ENCODE measurements at places on chromosomes 16 and 17. TPM values are rescaled to one million over a fixed set of nuclear protein-coding genes. Genes with fewer than 3 reads are reported as not detected.

GRCh38 chr16:84482001-84482891 is 22.2 kb downstream of the MEAK7 start:
- H3K27me3 ChIP-seq = no peaks in the 10 kb centered on the region
- no peak overlapping the region for H3K4me3 ChIP-seq
- no peaks in the 10 kb centered on the region for H3K4me1 ChIP-seq
- H3K36me3 ChIP-seq = peaks cover 40% of the 10 kb centered on the region

The SLFN14 gene
- not detected for polyA plus RNA-seq

GRCh38 chr17:17386094-17386800 is 83.1 kb downstream of the NT5M start:
- H3K4me3 ChIP-seq = no peak overlapping the region
- H3K27ac ChIP-seq = no peak overlapping the region
- no peak for DNase-seq
- peaks cover 15% of the 10 kb centered on the region for H3K4me1 ChIP-seq
- H3K36me3 ChIP-seq = no peaks in the 10 kb centered on the region
- H3K27me3 ChIP-seq = peaks cover 22% of the 10 kb centered on the region

The ITGAX gene
- polyA plus RNA-seq = 0.11 TPM

DNA sequence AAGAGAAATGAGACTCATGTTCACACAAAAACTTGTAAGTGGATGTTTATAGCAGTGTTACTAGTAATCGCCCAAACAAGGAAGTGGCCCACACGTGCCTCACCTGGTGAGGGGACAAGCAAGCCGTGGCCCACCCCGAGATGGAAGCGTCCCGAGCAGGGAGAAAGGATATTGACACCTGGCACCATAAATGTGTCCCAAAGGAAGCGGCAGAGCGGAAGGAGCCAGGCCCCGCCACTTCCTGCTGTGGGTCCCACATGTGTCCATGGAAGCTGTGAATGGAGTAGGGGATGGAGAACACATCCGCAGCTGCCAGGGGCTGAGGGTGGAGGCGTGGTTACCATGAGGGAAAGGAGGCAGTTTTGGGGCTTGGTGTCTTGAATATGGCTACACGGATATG is 18.9 kb downstream of the KCNJ18 start:
- H3K36me3 ChIP-seq = no peaks in the 10 kb centered on the region
- no peaks in the 10 kb centered on the region for H3K27me3 ChIP-seq
- H3K4me1 ChIP-seq = no peaks in the 10 kb centered on the region
- H3K27ac ChIP-seq = no peak overlapping the region

DNA sequence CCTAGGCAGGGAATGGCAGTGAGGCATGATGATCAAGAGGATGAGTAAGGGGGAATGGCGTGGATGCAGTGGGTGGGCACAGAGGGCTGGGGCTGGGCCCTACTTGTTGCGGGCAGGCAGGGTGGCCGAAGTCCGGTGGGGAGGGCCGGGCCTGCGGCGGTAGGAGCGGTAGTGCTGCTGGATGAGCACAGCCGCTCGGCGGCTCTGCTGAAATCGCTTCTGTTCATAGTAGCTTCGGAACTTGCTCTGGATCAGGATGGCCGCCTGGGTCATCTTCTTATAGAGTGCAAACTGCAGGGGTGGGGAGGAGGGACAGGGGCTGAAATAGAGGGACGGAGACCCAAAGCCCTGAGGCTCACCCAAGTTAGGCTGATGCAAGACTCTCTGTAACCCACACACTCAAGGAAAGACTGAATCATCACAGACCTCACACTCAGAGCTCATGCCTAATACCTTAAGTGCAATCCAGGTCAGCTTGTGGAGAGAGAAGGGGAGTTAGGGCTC is 1.5 kb upstream of the SPAG7 start:
- peaks cover 31% of the 10 kb centered on the region for H3K4me1 ChIP-seq
- no peak overlapping the region for H3K4me3 ChIP-seq
- DNase-seq = no peak
- H3K27ac ChIP-seq = peak overlapping the region; percentile 99
- H3K36me3 ChIP-seq = peaks cover 31% of the 10 kb centered on the region

- no peaks in the 10 kb centered on the region for H3K36me3 ChIP-seq
- H3K4me3 ChIP-seq = no peak overlapping the region
- H3K27me3 ChIP-seq = no peaks in the 10 kb centered on the region
- peaks cover 9% of the 10 kb centered on the region for H3K4me1 ChIP-seq
- DNase-seq = no peak
Measured at GRCh38 chr17:27346228-27346899, 52.5 kb downstream of the WSB1 start.

GRCh38 chr16:35735403-35736251 is 2276.2 kb downstream of the TP53TG3F start:
- H3K27me3 ChIP-seq = no peaks in the 10 kb centered on the region
- H3K4me3 ChIP-seq = no peak overlapping the region
- no peaks in the 10 kb centered on the region for H3K36me3 ChIP-seq
- DNase-seq = no peak
- peaks cover 17% of the 10 kb centered on the region for H3K4me1 ChIP-seq

DNA sequence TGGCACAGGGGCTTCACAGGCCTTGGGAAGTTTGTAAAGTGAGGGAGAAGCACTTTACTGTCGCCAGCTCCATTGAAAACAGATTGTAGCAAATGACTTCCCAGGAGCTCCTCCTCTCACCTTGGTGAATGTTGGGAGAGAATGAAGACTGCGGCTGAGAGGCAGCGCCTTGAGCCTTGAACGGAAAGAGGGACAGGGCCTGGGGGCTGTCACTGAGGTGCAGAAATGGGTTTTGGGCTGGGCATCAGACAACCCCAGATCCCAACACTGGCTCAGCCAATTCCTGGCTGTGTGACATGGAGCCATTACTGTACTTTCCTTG is 603 bp upstream of the MRTFB start:
- peaks cover 21% of the 10 kb centered on the region for H3K4me1 ChIP-seq
- H3K4me3 ChIP-seq = peak overlapping the region; percentile 83
- H3K27me3 ChIP-seq = no peaks in the 10 kb centered on the region

DNA sequence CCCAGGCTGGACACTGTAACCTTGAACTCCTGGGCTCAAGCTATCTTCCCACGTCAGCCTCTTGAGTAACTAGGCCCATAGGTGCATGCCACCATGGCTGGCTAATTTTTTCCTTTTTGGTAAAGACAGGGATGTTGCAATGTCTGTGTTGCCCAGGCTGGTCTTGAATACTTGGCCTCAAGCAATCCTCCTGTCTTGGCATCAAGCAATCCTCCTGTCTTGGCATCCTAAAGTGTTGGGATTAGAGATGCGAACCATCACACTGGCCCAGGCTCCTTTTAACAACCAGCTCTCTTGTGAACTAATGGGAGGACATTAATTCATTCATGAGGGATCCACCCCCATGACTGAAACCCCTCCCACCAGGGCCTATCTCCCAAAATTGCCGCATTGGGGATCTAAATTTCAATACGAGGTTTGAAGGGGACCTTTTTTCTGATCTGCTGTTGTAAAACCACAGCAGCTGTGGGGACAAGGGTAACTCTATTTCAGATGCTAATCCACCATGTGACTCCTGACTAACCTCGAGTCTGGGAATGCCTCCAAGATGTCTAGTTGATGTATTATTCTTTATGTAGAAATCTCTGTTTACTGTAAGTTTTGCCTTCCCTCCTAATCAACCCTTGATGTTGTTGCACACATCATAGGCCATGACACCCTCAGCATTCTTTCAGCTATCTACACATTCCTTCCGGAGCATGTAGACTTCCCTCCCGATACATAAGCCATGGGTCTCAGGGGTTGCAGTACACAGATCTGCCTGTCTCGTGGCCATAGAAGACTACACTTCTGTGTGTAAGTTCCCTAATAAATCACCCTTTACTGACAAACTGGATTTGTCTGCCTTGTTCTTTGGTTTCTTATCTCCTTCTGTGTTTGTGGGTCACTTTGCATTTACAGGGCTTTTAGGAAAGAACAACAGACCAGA is 37.6 kb downstream of the RNF112 start:
- H3K27ac ChIP-seq = no peak overlapping the region
- H3K4me1 ChIP-seq = peaks cover 3% of the 10 kb centered on the region
- no peak for DNase-seq
- no peaks in the 10 kb centered on the region for H3K36me3 ChIP-seq

The TRPV3 gene
- polyA plus RNA-seq = 9.4 TPM

GRCh38 chr16:48378276-48378675 is 6.9 kb downstream of the SIAH1 start:
- H3K4me1 ChIP-seq = peaks cover 22% of the 10 kb centered on the region
- no peak for DNase-seq
- no peaks in the 10 kb centered on the region for H3K27me3 ChIP-seq
- no peaks in the 10 kb centered on the region for H3K36me3 ChIP-seq
- H3K4me3 ChIP-seq = no peak overlapping the region

DNA sequence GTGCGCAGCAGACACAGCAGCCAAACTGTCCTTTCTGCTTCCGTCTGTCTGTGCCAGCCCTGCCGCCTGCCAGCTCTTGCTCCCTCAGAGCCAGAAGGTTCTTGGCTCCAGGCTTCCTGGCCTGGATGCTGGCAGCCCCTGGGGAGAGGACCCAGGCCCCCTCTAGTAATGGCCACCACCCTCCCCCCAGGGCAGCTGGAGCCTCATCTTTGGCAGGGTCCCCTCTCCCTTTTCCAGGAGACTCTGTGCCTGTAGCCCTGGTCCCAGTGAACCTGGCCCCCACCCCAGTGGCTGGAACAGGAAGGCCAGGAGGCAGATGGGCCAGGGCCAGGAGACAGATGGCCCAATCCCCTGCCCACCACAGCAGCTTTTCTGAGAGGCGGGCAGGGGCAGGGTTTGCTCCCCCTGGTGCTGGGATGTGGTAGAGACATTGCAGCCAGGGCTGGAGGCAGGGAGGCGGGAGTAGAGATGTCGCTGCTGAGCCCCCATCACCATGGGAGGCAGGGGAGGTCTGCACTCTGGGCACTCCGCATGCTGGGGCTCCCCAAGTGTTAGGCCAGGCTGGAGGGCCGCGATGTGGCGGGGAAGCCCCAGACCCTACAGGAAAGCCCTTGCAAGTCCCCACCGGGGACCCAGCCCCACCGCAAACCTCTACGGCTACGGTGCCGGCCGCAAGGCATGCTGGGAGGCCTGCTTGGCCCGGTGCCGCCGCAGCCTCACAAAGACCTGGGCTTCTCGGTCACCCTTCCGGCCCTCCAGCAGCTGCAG is 16.7 kb downstream of the UNC13D start:
- no peaks in the 10 kb centered on the region for H3K27me3 ChIP-seq
- H3K27ac ChIP-seq = no peak overlapping the region
- H3K36me3 ChIP-seq = peaks cover 3% of the 10 kb centered on the region
- no peak for DNase-seq
- H3K4me3 ChIP-seq = no peak overlapping the region

DNA sequence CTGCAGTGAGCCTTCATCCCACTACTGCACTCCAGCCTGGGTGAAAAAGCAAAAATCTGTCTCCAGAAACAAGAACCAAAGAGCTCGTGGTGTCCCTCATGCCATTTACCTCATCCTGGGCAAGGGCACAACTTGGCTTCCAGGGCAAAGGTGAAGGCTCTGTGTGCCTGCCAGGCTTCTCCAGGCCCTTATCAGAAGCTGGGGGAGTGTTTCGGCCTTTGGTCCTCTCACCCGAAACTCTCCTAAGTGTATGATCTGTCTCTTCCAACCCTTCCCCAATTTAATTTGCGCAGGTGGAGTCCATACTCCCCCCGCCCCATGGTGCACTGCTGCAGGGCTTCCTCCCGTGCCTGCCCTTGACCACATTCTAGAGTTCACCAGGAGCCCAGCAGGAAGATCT is 1.1 kb downstream of the CES2 start:
- no peak overlapping the region for H3K27ac ChIP-seq
- H3K4me3 ChIP-seq = peak overlapping the region; percentile 72
- H3K27me3 ChIP-seq = no peaks in the 10 kb centered on the region
- H3K4me1 ChIP-seq = peaks cover 18% of the 10 kb centered on the region
- peaks cover 36% of the 10 kb centered on the region for H3K36me3 ChIP-seq

DNA sequence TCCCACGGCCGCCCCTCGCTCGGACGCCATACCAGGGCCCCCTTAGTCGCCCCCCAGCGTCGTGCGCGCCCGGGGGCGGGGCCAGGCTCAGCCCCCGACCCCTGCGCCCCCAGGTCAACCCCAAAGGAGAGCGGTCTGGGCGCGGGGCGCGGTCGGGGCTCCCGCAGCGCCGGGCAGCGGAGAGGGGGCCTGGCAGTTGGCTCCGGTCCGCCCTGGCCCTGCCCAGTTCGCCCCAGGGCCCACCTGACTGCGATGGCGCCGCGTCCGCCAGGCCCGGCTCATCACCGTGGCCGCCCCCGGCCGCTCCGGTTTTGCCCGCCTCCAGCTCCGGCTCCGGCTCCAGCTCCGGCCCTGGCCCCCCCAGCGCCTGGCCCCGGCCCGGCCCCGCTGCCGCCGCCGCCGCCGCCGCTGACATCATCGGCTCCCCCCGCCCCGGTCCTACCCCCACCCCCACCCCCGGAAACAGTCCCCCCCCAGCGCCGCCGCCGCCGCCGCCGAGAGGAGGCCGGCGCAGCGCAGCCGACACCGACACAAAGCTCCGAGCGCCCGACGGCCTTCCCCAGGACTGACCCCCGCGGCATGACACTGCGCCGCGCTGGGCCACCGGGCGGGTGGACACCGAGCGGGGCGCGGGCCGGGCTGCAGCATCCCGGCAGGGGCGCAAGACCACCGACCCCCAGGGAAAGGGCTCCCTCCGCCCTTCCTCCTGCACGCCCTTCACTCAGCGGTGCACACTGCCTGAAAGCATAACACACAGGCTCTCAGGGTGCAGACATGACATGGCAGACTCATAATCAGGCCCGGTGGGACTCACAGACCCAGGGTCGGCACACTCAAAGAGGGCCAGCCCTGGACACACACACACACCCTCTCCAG is at the start of gene ZBTB4:
Gene ZBTB4, minus strand, starts transcription at position 419 of the 876 bp plus-strand sequence. CDS start 12,830 bp downstream, outside the sequence.
- no peak for DNase-seq
- peaks cover 46% of the 10 kb centered on the region for H3K4me1 ChIP-seq
- H3K27ac ChIP-seq = peak within 1 kb of the TSS; percentile 95
- peak within 1 kb of the TSS; percentile 67 for H3K4me3 ChIP-seq
- H3K36me3 ChIP-seq = no peaks in the 10 kb centered on the region

DNA sequence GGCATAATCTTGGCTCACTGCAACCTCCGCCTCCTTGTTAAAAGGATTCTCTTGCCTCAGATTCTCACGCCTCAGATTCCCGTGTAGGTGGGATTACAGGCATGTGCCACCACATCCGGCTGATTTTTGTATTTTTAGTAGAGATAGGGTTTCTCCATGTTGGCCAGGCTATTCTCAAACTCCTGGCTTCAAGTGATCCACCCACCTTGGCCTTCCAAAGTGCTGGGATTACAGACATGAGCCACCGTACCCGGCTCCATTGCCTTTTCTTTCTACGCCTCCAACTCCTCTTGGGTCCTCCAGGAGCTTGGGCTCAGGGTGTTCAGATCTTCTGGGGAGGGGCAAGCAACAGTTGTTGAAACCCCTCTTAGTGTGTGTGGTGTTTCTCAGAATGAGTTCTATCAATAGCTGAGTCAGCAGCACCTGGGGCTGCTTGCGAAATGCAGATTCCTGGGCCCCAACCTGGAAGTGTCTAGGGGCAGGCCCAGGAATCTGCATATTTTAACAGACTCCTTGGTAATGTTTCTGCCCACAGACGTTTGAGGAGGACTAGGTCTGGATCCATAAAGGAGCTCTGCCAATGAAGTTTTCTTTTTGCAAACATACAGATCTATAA is 31.4 kb downstream of the SEC14L5 start:
- DNase-seq = no peak
- no peak overlapping the region for H3K4me3 ChIP-seq
- no peaks in the 10 kb centered on the region for H3K36me3 ChIP-seq
- H3K27ac ChIP-seq = no peak overlapping the region
- no peaks in the 10 kb centered on the region for H3K4me1 ChIP-seq

The SMIM36 gene
- polyA plus RNA-seq = not detected

The MAF gene
- 5.7 TPM for polyA plus RNA-seq

The CCDC78 gene
- polyA plus RNA-seq = 4.1 TPM

Measured in keratinocyte (primary cell).